ENCODE measurements at places on chromosomes 5 and 9. TPM values are rescaled to one million over a fixed set of nuclear protein-coding genes. Genes with fewer than 3 reads are reported as not detected.

Gene CSF1R
- total RNA-seq = 0.41 TPM

Gene SLC6A3
- not detected for total RNA-seq

Gene CCDC192
- not detected for total RNA-seq

Gene OSMR
- total RNA-seq = 0.26 TPM

Gene IFNA21
- total RNA-seq = not detected

Gene ZFP2
- total RNA-seq = 0.37 TPM

Gene AMBP
- total RNA-seq = not detected

Gene GLDC
- 1.8 TPM for total RNA-seq

Gene LCN12
- 1.1 TPM for total RNA-seq

Gene TMEM215
- total RNA-seq = not detected

- no peaks in the 10 kb centered on the region for H3K27me3 ChIP-seq
- no peak for DNase-seq
- no peak overlapping the region for H3K4me3 ChIP-seq
- H3K4me1 ChIP-seq = peaks cover 18% of the 10 kb centered on the region
- no peaks in the 10 kb centered on the region for H3K36me3 ChIP-seq
- H3K27ac ChIP-seq = no peak overlapping the region
Measured at GRCh38 chr5:133942614-133943474, 25.6 kb downstream of the C5orf15 start.

- H3K36me3 ChIP-seq = no peaks in the 10 kb centered on the region
- DNase-seq = no peak
- H3K27ac ChIP-seq = no peak overlapping the region
Measured at GRCh38 chr9:83041771-83042170, 21.2 kb downstream of the RASEF start.

DNA sequence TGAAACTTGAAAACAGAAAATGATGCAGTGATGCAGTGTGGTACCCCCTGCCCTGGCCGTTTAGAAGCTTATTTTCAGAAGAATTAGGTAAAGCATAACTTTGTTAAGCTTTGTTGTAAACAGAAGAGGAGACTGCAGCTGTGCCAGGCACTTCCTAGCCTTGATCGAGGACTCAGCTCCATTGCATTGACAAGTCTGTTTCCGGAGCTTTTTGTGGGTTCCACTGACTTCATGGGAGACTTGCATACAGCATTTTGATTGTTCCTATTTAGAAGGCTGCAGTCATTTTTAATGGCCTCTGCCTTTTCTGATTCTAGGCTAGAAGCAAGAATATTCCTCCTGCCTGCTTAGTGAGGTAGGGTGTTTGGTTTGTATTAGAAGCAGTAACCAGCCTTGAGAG lies 12.3 kb downstream of the MVB12B start:
- no peaks in the 10 kb centered on the region for H3K27me3 ChIP-seq
- no peak for DNase-seq
- peaks cover 6% of the 10 kb centered on the region for H3K36me3 ChIP-seq
- H3K4me3 ChIP-seq = no peak overlapping the region

DNA sequence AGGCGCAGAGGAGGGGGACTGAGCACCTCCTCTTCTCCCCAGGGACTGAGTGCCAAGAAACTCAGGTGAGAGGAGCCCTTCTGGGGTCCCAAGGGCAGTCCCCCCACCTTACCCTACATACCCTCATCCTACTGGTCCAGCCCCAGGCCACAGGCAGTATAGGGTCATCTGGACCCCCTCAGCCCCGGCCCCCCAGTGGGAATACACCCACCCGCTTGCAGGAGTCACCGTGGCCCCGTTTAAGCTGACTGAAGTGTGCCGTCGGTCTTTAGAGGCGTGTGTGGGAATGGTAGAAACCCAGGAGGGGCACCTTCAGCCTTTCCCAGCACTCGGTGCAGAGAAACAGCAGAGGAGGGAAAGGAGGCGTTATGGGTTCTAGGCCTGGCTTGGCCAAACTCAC lies 30.8 kb downstream of the COL15A1 start:
- peaks cover 15% of the 10 kb centered on the region for H3K27me3 ChIP-seq
- peaks cover 5% of the 10 kb centered on the region for H3K4me1 ChIP-seq
- DNase-seq = no peak

- peaks cover 2% of the 10 kb centered on the region for H3K4me1 ChIP-seq
- peaks cover 2% of the 10 kb centered on the region for H3K27me3 ChIP-seq
- no peak overlapping the region for H3K4me3 ChIP-seq
- no peak for DNase-seq
- H3K36me3 ChIP-seq = no peaks in the 10 kb centered on the region
- no peak overlapping the region for H3K27ac ChIP-seq
Measured at GRCh38 chr9:127637322-127637847, 25.3 kb downstream of the STXBP1 start.

DNA sequence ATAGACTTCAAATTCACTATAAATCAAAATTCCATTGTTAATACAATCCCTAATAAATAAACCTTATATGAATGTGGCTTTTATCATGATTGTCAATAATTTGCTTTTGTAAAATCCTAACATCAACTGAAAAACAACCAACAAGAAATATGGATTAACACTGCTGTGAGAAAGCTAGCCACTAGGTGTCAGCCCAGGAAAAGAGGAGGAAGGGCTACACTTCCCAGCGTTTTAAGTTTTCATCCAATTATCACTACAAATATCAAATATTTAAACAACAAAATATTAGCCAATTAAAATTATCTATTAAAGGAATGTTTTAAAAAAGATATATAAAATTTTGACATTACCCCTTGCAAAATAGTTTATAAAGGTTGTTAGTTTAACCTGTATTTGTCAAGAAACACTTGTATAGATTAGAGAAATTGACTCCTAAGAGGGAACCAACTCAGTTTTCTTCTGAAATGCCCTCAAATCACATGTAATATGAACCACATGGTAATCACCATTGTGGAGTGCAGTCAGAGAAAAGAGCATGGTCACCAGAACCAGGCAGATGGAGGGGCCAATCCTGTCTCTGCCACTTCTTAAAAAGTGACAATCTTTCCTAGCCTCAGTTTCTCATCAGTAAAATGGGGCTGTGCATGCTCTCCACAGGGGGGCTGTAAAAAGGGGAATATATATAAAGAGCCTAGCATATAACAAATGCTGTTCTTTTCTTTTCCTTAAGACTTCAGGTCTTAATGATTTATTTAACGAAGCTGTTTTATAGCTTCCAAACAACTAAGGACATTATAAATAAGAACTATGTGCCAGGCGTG lies 188.2 kb downstream of the CRB2 start:
- DNase-seq = peak; percentile 44
- no peaks in the 10 kb centered on the region for H3K36me3 ChIP-seq
- H3K27me3 ChIP-seq = no peaks in the 10 kb centered on the region
- H3K4me1 ChIP-seq = peaks cover 8% of the 10 kb centered on the region
- no peak overlapping the region for H3K27ac ChIP-seq

DNA sequence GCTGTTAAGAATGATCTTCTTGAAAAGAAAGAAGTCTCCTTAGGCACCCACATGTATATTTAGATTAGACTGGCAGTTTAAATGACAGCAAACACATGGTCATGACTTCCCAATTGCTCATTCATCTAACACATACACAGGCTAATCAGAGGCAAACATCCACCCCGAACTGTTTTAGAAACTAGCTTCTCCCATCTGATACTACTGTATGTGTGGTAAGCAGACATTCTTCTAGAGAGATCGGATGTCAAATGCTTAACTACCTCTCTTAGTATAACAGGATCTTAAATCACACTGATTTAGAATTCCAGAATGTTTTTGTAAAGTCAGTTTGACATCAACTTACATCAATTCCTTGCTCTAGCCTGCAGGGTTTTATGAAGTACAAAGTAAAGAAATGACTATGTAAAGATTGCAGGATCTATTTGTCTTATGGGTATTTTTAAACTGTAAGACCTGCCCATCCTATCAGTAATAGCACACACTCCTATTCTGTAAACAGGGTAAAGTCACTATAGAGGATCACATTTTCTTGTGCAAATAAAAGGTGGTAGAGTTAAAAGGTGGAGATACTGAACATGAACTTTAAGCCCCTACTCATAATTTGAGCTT lies 239.7 kb downstream of the MLLT3 start:
- no peak overlapping the region for H3K27ac ChIP-seq
- no peak for DNase-seq
- H3K4me3 ChIP-seq = no peak overlapping the region
- H3K36me3 ChIP-seq = peaks cover 3% of the 10 kb centered on the region

DNA sequence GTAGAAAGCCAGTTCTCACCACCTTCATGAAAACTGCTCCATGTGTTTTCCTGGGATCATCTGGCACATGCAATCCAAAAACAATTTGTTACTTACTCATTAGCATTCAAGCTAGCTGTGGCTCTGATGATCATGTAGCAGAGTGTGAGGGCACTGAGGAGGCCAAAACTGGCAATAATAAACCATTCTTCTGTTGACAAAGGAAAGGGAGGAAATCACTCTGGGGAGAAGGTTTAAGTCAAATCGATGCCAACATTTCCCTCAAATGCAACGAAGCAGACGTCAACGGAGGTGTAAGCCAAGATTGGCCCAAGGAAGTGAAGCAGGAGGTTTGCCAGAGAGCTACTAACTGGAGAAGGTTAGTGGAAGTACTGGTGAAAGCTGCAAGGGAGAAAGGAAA lies 55.7 kb upstream of the TBC1D9B start:
- no peak overlapping the region for H3K4me3 ChIP-seq
- H3K36me3 ChIP-seq = peaks cover 17% of the 10 kb centered on the region
- H3K4me1 ChIP-seq = no peaks in the 10 kb centered on the region
- no peak overlapping the region for H3K27ac ChIP-seq

DNA sequence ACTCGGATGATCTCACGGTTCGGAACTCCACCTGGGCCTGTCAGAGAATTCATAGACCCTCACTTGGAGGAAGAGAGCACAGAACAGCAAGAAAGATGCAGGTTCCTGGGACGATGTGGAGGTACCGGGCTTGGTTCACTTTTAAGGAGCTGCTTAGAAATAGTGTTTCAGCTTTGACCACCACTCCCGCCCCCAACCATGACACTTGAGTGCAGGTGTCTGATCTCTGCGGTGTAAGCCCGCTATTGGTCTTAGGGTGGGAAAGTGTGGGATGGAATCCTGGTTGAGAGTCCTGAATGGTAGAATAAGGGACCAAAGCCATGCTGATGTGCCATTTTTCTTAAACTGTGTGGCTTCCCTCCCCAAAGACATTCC lies 97.2 kb upstream of the LMX1B start:
- peak overlapping the region; percentile 66 for H3K27ac ChIP-seq
- peaks cover 34% of the 10 kb centered on the region for H3K4me1 ChIP-seq
- DNase-seq = no peak
- no peaks in the 10 kb centered on the region for H3K36me3 ChIP-seq
- peaks cover 62% of the 10 kb centered on the region for H3K27me3 ChIP-seq

GRCh38 chr9:35636135-35636876 lies 14.4 kb downstream of the SIT1 start:
- H3K27ac ChIP-seq = no peak overlapping the region
- no peak for DNase-seq
- H3K36me3 ChIP-seq = peaks cover 13% of the 10 kb centered on the region

- H3K4me1 ChIP-seq = peaks cover 2% of the 10 kb centered on the region
- H3K27me3 ChIP-seq = no peaks in the 10 kb centered on the region
- H3K4me3 ChIP-seq = no peak overlapping the region
- H3K27ac ChIP-seq = no peak overlapping the region
- no peak for DNase-seq
- no peaks in the 10 kb centered on the region for H3K36me3 ChIP-seq
Measured at GRCh38 chr9:117116084-117116483, 298.8 kb downstream of the ASTN2 start.

DNA sequence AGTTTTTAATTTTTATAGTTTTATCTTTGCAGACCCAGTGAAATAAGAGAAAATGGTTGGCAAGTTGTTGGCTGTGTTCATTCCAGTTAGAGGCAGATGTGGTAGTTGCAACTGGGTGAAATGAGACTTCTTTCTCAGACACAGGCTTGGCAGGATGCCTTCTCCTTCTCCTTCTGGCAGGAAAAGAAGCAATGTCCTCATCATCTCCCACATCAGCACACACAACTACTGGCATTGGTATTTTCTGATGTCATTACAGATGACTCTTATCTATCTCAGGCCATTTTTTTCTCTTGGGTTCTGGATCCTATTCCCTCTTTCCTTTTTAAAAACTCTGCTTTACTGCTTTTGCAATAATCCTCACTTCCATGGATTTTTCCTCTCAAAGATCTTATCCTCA lies 103.3 kb upstream of the EDIL3 start:
- H3K4me1 ChIP-seq = no peaks in the 10 kb centered on the region
- no peaks in the 10 kb centered on the region for H3K36me3 ChIP-seq
- no peak overlapping the region for H3K4me3 ChIP-seq
- H3K27me3 ChIP-seq = no peaks in the 10 kb centered on the region
- no peak for DNase-seq

DNA sequence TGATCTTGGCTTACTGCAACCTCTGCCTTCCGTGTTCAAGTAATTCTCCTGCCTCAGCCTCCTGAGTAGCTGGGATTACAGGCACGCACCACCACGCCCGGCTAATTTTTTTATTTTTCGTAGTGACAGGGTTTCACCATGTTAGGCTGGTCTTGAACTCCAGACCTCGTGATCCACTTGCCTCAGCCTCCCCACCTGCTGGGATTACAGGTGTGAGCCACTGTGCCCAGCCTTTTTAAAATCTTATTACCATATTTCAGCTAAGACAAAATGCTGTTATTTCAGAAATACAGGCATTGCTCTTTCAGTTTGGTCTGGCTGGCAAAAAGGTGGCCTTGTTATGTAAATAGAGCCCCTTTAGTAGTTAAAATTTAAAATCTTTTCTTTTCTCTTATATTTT lies 46.9 kb upstream of the GLDC start:
- H3K36me3 ChIP-seq = no peaks in the 10 kb centered on the region
- no peaks in the 10 kb centered on the region for H3K4me1 ChIP-seq
- H3K4me3 ChIP-seq = no peak overlapping the region
- DNase-seq = no peak

GRCh38 chr5:150227036-150227435 lies 37.2 kb downstream of the SLC6A7 start:
- no peak for DNase-seq
- H3K36me3 ChIP-seq = no peaks in the 10 kb centered on the region
- H3K4me1 ChIP-seq = no peaks in the 10 kb centered on the region
- no peak overlapping the region for H3K27ac ChIP-seq
- H3K27me3 ChIP-seq = no peaks in the 10 kb centered on the region

- H3K27me3 ChIP-seq = no peaks in the 10 kb centered on the region
- no peak for DNase-seq
- H3K4me3 ChIP-seq = no peak overlapping the region
- no peak overlapping the region for H3K27ac ChIP-seq
Measured at GRCh38 chr9:7828334-7828733, 28.8 kb upstream of the DMAC1 start.

GRCh38 chr9:83583151-83584014 lies 39.6 kb upstream of the IDNK start:
- H3K27me3 ChIP-seq = no peaks in the 10 kb centered on the region
- peaks cover 5% of the 10 kb centered on the region for H3K36me3 ChIP-seq
- H3K4me1 ChIP-seq = peaks cover 9% of the 10 kb centered on the region
- no peak overlapping the region for H3K27ac ChIP-seq

DNA sequence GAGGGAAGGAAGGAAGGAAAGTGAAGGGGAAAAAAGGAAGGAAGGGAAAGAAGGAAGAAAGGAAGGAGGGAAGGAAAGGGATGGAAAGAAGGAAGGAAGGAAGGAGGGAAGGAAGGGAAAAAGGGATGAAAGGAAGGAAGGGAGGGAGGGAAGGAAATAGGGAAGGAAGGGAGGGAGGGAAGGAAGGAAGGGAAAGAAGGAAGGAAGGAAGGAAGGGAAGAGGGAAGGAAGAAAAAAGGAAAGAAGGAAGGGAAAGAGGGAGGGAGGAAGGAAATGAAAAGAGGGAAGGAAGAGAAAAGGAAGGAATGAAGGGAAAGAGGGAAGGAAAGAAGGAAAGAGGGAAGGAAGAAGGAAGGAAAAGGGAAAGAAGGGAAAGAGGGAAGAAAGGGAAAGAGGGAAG lies 136.9 kb downstream of the BARX1 start:
- no peak overlapping the region for H3K4me3 ChIP-seq
- no peaks in the 10 kb centered on the region for H3K4me1 ChIP-seq
- H3K27me3 ChIP-seq = peaks cover 37% of the 10 kb centered on the region
- no peak overlapping the region for H3K27ac ChIP-seq
- H3K36me3 ChIP-seq = no peaks in the 10 kb centered on the region

- no peaks in the 10 kb centered on the region for H3K36me3 ChIP-seq
- DNase-seq = no peak
- no peak overlapping the region for H3K27ac ChIP-seq
- no peak overlapping the region for H3K4me3 ChIP-seq
Measured at GRCh38 chr9:80163889-80164288, 592.1 kb downstream of the TLE4 start.
